ENCODE measurements at places on chromosomes 7 and 10. TPM values are rescaled to one million over a fixed set of nuclear protein-coding genes. Genes with fewer than 3 reads are reported as not detected.

SLC26A3 gene
- not detected for polyA plus RNA-seq

KNDC1 gene
- 1.4 TPM for polyA plus RNA-seq

TIMM23 gene
- polyA plus RNA-seq, result 96.4 TPM

ITPRID1 gene
- polyA plus RNA-seq, result not detected

ZMIZ1 gene
- polyA plus RNA-seq, result 23.5 TPM

FAM180A gene
- polyA plus RNA-seq, result 0.08 TPM

VAX1 gene
- not detected for polyA plus RNA-seq

SLC26A4 gene
- 0.61 TPM for polyA plus RNA-seq

GDF10 gene
- not detected for polyA plus RNA-seq

TMEM176B gene
- polyA plus RNA-seq, result 0.15 TPM

EBLN1 gene
- polyA plus RNA-seq, result not detected

ODAD2 gene
- not detected for polyA plus RNA-seq

MALRD1 gene
- polyA plus RNA-seq, result not detected

KIAA1217 gene
- 7.2 TPM for polyA plus RNA-seq

ADAM22 gene
- 4.8 TPM for polyA plus RNA-seq

HGF gene
- 1.5 TPM for polyA plus RNA-seq

TUBB8 gene
- 0.13 TPM for polyA plus RNA-seq

GRCh38 chr7:99729486-99730237 lies 5.3 kb downstream of the CYP3A7 start:
- no peak for DNase-seq

DNA sequence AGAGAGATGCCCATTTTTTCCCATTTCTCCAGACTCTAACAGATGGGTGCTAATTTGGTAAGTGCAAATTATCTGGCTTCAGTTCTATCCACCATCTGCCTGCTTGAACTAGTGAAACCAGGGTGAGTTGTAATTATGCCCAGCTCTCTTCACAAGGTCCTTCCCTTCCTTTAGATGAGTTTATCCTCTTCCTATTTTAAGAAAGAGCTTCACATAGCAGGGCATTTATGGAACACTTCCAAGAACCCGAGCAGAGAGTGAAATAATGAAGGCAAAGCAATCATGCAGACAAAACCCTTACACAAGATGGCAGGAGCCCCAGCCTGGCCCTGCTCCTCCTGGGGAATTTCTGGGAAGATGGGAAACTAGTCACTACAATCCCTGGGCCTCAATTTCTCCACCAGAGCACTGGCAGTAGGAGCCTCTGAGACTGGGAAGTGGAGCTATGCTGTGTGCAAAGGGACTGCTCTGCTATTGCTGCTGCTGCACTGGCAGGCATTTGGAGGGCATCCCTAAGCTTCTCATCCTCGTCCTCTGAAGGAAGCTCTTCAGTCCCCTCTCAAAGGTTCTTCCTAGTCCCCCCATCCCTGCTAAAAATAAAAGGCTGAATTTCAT lies 33.7 kb upstream of the PLXNA4 start:
- DNase-seq, result no peak

DNA sequence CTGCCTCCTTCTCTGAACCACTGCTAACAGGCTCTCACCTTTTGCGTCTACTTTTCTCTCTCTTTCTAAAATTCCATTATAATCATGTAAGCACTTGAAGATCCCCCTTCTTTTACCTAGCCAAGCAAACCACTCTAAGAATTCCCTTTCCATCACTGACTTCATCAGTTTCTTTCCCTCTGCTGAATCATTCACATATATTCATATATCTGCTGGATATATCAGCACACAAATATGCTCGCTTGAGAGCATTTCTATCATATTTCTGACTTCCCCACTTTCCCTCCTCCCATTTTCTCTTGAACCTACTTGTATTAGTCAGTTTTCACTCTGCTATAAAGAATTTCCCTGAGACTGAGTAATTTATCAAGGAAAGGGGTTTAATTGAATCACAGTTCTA lies 84.2 kb upstream of the LRRN3 start:
- DNase-seq, result no peak

GRCh38 chr10:58853668-58854067 lies 322.8 kb upstream of the PHYHIPL start:
- no peak for DNase-seq

DNA sequence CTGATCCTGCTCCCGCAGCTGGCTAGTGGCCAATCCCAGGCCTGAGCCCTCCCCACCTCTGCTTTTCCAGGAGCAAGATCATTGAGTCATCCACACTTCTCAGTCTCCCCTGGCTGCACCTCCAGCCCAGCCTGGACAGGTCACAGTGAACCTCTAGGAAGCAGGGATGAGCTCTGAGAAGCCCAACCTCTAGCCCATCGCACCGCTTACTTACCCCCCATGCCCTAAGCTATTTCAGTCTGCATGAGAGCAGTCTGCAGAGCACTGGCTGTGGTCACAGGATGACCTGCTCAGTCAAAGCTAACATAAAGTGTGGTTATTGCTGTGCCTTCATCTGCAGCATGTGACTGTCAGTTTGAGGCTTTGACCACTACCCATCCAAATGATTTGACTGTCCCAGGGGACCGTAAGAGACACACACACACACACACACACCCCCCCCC lies 129.2 kb downstream of the SORBS1 start:
- no peak for DNase-seq

DNA sequence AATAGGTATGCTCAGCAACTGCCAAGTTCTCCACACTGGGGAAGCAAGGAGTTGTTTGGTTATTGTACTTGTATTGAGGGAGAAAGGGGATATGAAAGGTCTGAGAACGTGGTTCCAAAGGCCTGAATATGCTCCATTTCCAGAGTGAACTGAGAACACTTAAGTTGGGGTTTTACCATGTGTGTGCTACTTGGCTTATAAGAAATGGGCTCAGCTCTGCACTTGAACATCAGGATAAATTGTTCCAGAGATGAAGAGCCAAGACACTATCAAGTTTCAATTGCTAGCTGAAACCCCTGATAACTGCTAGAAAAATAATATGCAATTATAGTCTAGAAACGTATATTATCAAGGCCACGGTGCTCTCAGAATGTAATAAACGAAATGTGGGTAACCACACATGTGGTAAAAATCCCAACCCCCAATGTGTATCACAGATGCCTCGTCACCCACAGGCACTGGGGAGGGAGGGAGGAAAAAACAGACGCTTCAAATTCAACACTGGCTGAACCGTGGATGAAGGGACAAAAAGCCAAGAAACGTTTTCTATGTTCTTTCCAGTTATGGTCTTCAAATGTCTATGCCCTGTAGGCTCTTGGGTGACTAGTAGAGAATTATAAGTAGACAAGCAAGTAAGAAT lies 16.3 kb downstream of the ELMO1 start:
- no peak for DNase-seq

GRCh38 chr7:28362812-28363211 lies 49.5 kb upstream of the CREB5 start:
- DNase-seq, result no peak

- DNase-seq, result no peak
Measured at GRCh38 chr7:139534096-139534495, 10.6 kb downstream of the CLEC2L start.

DNA sequence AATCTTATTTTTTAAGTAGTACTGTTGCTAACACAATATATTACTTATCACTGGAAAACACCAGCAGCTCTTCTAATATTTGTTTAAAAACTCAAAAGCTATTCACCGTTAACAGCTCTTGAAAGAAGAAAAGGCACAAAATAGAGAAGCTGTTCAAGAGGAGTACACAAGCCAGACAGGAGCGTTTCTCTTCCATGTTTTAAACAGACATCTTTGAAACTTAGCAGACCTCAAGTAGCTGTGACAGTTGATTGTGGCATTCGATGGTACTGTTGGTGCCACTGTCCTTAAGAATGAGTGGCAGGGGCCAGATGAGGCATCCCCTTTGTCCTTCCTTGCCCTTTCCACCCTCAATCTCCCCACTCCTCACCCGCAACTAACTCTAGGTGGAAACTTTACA lies 81.6 kb upstream of the PRR15 start:
- DNase-seq, result no peak

DNA sequence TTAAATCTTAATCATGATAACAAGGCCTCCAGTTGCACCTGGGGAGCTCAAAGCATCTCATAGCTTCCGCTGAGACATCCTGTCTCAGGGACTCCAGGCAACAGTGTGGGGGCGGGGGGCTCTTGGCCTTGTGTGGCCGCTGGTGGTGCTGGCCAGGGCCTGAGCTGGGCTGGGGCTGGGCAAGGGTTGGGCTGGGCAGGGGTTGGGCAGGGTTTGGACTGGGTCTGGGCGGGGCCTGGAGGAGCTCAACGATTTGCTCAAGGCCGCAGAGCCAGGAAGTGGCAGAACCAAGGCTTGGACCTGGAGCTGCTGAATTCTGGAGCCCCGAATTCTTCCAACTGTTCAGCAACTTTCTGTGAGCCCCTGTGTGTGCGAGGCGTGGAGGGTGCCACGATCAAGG lies 37.9 kb upstream of the PSMG3 start:
- peak; percentile 51 for DNase-seq

DNA sequence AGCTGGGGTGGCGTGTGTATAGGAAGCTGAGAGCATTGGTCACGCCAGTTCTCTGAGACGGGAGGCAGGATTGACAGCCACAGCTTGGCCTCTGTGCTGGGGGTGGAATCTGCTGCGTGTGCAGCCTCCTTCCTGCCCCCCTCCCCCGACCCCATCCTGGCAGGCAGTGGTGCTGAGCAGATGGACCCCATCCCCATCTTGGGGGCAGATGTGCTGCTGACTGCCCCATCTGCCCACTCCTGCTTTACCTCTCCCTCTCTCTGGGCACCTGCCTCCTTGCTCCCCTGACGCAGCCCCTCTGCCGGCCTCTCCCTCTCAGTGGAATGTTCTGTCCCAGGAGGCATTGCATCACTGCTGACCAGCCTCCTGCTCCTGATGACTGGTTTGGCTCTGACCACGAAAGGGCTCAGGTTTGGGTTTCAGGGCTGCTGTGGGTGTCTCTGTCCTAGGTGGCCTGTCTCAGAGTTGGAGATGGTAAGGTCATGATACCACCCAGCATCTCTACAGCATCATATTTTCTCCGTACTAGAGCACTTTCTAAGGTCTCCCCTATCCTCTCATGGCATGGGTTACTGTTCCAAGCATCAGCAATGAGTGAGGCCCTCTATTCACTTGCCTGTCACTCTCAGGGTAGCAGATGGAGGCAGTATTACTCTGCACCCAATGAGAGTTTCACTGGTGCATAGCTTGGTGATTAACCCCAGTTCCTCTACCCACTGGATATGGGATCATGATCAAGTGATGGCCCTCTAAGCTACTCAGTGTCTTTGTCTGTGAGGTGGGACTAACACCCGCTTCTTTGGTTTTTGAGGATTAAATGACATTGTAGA lies 81.9 kb downstream of the RBM20 start:
- DNase-seq, result no peak

DNA sequence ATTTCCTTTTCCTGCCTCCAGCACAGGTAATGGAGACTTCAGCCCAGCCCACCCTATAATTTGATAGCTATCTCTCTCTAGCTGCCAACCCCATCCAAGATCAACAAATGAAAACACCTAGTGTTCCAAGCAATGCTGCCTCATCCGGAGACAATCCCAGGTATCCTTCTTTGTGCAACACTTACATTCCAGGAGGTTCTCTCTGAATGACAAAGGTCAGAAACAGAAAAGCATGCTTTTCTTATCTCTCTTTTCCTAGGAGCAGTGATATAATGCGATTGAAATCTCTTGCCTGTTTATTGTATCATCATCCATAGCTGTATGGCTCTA lies 699.3 kb downstream of the INHBA start:
- DNase-seq, result no peak

GRCh38 chr10:13299437-13300287 lies at the start of gene PHYH:
PHYH (minus strand) TSS chr10:13300064; CDS start chr10:13300042, 22 bp downstream.
- DNase-seq, result peak; percentile 93

GRCh38 chr10:69721690-69722310 lies 79.9 kb upstream of the COL13A1 start:
- no peak for DNase-seq

GRCh38 chr10:122459561-122460273 lies 1.6 kb upstream of the HTRA1 start:
- DNase-seq, result no peak

- DNase-seq, result no peak
Measured at GRCh38 chr7:106358103-106358663, 73.4 kb upstream of the NAMPT start.

DNA sequence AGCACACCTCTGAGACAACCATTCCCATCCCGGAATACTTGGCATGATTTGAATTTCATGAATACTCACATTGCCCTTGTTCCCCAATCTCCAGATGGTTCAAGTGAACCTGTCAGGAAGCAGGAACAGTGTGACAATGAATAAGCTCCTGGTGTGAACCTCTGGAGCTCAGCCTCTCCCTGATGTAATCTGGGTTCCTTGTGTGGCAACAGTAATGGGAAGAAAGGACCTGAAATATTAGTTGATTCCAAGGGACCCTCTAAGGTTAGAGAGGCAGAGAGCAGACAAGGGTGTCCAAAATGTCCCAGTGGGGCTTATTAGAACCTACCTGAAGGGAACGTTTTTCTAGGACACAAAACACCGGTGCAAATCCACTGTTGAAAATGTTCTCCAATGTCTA lies 8.5 kb downstream of the OR2A7 start:
- DNase-seq, result no peak

GRCh38 chr7:21243265-21243664 lies 184.6 kb upstream of the SP4 start:
- DNase-seq, result no peak

DNA sequence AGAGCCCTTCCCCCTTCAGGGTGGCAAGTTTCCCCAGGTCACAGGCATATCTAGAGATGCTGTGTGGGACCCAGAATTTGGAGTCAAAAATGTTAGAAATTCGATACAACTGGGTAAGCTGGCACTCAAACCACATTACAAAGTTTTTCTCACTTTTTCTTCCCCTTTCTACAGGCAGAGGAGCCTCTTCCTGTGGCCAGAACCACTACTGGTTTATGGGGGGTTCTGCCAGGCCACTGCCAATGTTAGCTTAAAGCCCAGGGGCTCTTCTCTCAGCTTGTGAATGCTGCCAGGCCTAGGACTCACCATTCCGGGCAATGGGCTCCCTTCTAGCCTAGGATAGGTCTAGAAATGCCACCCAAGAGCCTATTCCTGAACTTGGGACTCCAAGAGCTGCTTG lies 617.9 kb upstream of the PHF14 start:
- DNase-seq, result no peak

DNA sequence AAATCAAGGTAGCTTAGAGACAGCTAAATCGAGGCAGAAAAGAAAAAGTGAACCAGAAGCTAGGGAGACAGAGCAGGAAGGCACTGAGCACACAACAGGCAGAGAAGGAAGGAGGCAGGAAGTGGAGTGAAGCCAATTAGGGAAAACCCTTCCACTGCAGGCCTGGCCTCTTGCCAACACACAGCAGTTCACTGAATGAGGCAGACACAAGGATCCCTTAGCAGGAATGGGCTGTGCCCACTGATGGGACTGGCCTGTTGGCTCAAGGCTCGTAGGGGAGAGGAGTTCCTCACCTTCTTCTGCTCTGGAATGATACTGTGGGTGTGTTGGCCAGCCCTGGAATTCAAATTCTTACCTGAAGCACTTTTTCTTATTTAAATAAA lies 220.3 kb upstream of the STK17A start:
- DNase-seq, result peak; percentile 62

DNA sequence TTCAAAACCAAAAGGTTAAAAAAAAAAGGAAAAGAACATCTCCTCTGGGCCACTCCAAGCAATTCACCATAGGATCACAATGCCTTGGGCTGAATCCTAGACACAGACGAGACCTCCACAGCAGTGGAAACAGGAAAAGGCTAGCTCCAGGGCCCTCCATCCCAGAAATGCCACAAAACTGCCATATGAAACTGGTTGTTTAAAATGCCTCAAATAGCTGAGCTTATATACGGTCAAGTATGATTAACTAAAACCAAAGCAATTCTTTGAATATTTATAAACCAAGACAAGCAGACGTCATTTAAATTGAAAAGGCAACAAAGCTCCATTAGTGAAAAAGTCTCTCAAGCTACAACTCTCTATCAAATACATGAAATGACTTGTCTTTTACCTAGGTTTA lies 63.1 kb downstream of the DOCK4 start:
- no peak for DNase-seq
